ENCODE measurements at places on chromosomes 12 and 14.

DNA sequence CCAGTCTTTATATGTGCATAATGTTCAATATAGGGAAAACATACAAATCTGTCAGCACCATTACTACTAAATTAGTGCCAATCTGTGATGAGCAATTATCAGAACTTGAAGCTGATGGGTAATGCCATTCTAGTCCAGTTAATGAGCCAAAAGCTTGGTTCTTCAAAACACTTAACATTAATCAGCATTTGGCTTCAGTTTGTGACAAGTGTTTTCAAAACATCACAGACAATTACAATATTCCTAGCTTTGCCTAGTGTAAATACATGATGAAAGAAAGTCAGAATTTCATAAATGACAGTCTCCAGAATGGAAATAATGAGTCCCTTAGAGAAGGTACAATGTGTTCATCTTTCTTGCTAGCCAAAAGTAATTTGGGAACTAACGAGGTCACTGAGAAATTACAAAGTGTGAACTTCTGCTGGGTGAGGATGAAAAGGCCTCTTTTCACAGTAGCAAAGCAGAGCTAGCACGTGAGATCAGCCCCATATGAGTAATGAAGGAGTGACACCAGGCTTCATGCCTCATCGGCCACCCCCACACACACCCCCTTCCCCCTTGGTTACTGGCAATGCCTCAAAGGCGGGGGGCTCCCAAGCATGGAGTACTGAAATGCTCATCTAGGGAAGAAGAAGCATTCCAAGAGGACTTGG lies 180.6 kb upstream of the EEA1 start:
- DNase-seq: no peak

DNA sequence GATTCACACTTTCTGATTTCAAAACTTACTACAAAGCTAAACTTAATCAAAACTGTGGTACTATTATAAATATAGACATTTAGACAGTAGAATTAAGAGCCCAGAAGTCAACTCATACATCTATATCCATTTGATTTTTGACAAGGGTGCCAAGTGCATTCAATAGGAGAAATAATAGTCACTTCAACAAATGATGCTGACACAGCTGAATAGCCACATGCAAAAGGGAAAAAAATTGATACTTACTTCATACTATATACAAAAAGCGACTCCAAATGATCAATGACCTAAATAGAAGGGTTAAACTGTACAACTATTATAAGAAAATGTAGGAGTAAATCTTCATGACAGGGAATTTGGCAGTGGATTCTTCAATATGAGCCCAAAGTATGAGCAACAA lies 40.7 kb upstream of the SYT10 start:
- DNase-seq: no peak

GRCh38 chr12:57475271-57476161 lies 4.2 kb downstream of the ARHGAP9 start:
- no peak for DNase-seq

DNA sequence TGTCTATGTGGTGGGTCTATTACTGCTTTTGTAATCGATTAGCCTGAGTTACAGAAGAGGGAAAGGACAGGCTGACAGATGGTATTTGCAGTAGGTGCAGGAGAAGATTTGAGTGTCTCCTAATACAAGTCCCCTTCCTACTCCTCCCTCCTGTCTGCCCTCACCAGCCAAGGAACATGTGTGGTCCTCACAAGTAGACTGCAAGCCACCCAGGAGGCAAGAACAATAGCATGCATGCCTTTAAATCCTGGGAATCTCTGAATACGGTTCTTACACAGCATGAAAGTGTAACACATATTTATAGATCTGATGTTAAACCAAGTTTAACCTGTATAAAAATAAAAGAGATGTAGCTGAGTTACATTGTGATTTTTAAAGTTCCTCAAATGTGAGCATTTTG lies 117.0 kb downstream of the PTCSC3 start:
- DNase-seq: no peak

DNA sequence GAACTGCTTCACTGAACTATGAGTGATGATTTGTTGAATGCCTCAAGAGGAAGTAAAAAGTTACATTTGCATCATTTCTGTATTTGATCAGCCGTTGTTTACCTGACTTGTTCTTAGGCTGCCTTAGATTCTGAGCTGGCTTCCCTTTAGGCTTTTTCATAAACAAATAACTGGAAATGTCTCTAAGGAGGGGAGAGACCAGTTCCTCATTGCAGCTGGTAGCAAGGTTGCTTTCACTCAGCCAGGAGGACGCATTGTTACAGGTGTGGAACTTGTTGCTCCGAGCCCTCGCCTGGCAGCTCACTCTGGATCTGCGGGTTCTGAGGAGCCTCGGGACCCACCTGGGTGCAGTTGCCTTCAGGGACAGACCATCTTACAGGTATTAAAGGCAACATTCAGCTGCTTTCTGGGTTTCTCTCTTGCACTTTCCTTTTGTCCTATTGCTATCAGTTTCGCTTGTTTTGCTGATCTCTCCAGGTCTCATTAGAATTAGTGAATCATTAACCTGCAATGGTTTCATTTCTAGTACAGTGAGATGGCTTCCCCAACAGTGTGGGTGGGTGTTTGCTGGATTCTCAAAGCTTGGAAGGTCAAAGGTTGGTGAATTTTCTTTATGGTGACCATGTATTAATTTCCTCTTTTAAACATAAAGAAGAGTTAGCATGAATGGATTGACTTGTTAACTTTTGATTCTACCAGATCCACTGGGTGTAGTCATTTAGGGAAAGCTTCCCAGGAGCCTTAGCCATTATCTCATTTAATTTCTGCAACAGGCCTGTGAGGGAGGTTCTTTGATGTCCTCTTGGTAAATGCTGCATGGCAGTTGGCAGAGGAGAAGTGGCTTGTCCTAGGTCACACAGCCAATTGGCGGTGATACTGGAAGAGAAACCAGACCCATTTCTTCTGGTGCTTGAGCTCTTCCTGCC lies at the start of gene PLEKHG7:
Gene PLEKHG7, plus strand, starts transcription at position 236 of the 926 bp plus-strand sequence. CDS start 3,643 bp downstream, outside the sequence.
- DNase-seq: no peak

DNA sequence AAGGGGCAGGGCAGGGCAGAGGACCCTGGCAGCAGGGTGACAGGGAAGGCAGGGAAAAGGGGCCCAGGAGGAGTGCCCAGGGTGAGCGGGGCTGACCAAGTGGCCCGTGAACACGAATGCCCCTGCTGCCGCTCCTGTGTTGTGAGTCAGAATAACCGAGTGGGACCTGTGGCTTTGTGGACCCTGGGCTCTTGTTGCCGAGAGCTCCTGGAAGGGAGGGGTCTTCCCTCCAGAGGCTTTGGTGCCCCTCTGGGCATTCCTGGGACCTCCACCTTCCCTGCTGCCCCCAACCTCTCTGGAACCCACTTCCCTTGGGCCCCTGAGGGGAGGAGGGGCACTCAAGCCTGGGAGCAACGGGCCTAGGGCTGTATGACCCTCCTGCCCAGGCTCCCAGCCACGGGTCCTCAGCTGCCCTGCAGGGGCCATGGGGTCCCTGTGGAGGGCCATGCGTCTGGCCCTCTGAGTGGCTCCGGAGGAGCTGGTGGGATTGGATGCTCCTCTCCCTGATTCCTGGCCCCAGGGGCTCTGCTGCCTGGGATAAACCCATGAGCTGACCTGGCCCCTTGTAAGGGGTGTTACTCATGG lies 319.4 kb downstream of the TMEM121 start:
- no peak for DNase-seq

GRCh38 chr12:50197297-50197727 lies 30.1 kb upstream of the CERS5 start:
- DNase-seq: no peak
